ENCODE measurements at places on chromosomes 12 and 14.

DNA sequence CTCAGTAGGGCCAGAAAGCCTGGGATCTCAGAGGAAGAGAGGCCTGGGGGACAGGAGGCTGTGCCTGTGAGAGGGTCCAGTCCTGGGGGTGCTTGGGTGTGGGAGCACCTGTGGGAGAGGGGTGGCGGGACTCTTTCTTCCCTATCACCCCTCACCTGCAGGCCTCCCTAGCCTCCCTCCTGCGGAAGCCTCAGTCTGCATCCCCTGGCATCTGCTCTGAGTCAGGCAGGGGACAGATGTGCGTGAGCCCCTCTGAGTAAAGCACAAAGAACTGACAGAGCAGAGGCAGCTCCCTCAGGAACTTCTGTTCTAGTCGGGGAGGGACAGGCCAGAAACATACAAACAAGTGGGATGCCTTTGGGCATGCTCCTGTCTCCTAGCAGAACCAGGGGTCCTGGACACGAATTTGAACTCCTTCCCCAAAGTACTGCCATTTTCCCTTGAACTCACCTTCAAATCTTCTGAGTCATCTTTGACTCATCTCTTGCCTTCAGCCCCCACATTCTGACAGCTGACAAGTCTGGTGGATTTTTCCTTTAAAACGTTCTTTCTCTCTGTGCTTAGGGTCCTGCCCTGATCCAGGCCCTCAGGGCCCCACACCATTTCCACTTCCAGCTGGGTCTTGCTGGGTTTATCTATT is 8.5 kb upstream of the HSP90AA1 start:
- DNase-seq, result peak; percentile 37

GRCh38 chr14:24847568-24848095 is 202.3 kb downstream of the STXBP6 start:
- DNase-seq, result no peak

DNA sequence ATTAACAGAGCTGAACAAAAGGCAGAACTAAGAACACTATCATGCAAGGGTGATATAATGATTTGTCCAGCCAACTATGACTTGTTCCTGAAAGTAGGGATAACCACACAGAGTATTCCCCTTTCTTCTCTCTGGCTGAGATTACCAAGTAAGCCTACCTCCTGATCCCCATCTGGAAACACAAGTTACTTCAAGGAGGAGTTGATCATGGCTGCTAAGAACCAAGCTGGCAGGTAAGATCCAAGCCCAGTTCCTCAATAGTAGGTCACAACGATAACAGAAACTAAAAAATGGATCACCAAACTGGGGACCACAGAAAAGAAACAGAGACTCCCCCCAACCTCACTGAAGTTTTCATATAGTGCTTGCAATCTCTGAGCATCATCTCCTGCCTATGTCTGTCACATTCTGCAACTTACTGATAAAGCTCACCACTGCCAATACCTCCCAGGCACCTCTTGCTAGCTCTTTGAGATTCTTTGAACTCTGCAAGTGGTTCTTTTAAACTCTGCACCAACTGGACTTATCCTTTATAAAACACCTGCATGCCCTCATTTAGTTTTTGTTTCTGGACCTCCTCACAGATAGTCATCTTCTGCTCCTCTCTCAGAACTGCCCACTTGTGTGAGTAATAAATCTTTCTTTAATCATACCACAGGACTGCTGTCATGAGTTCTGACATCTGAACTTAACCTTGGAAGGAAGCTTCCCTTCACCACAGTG is 76.6 kb downstream of the LRP6 start:
- DNase-seq, result no peak

DNA sequence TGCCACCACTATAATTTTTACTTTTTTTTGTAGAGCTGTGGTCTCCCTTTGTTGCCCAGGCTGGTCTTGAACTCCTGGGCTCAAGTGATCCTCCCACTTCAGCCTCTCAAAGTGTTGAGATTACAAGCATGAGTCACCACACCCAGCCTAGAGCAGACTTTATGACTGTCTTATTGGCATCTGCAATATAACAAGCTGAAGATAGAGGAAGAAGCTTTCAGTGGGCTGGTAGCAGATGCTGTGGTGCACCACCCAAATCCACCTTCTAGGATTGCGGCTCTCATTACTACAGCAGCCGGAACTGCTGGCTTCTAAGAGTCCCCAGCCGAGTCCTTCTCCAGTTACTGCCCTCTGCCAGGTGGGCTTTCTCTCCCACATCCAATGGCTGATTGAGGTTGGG is 7.6 kb upstream of the STK38L start:
- DNase-seq, result peak; percentile 97

- no peak for DNase-seq
Observed at GRCh38 chr14:41016213-41016612, 590.5 kb upstream of the LRFN5 start.

DNA sequence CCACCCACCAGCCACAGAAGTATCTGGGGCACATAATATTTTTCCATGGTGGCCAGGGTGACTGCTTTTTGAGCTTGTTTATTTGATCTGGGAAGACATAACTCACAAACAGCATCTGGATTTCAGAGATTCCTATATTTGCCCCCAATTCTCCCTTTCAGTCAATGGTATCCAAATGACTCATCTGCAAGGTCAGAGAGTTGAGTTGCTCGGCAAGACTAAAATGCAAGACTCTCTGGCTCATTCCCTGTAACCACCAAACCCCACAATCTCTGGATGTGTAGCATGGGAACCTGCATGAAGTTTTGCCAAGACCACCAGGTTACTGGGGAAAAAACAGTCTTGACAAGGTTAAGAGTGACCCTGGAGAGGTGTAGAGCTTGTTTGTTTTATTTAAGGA is 174.9 kb upstream of the FAR2 start:
- no peak for DNase-seq

DNA sequence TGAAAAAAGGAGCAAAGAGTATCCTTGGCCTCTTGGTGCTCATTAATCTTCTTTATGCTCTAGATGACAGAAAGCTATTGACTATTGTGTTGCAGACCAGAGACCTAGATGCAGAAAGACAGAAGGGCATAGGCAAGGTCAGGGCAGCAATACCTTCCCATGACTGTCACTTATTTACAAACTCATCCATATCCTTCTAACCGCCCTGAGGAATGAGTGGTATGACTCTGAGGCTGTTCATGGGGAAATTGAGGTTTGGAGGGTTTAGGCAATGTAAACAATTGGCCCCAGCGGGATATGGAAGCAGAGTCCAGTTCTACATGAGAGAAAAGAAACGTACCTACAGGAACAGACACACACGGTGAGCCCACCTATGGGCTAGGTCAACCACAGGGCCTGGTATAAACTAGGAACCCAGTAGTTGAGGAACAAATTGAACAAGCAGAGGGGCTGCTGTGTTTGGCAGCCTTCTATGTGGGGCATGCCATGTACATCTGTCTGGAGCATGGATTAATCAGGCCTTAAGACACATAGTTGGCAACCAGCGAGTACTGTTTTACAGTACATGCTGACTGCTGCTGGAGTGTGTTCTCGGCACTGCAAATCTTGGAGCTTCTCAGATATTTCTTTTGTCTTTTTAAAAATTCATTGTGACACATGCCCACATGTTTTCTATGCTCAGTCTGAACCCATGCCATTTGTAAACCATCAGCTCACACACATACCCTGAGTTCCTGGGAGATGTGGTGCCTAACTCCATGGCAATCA is 159.7 kb upstream of the NTF3 start:
- DNase-seq, result no peak

GRCh38 chr14:92740440-92740839 is 8.0 kb downstream of the LGMN start:
- DNase-seq, result no peak

DNA sequence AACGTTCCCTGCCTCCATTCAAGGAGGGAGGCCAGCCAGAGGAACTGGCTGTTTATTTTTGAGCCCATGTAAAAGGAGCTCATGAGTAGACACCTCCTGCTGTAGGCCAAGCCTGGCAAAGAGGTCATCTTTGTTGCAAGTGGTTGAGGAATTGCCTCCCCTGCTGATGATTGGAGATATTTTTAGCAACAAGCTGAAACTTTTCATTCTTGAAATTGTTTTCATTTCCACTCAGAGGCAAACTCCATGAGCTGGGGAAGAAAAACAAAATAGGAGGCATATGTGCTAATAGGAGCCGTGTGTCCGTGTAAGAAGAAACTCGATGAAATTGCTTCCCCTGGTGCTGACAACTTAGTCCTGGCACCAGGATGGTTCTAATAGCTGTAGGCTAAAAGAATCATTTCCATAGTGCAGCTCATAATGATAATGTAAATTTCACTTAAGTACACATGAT is 440.1 kb upstream of the FAR2 start:
- DNase-seq, result no peak

- DNase-seq, result peak; percentile 53
Observed at GRCh38 chr14:105448706-105449111, 25.9 kb upstream of the CRIP2 start.

GRCh38 chr14:62308891-62309290 is 546.7 kb downstream of the SNAPC1 start:
- DNase-seq, result no peak

All from NB4 (cell line).